ENCODE measurements at places on chromosomes 13 and 19. TPM values are rescaled to one million over a fixed set of nuclear protein-coding genes. Genes with fewer than 3 reads are reported as not detected.
A peak's percentile ranks its signal among the peaks of the same experiment; 100 is the strongest.

- DNase-seq: no peak
Measured at GRCh38 chr19:56156768-56157167, 15.7 kb downstream of the ZNF444 start.

DNA sequence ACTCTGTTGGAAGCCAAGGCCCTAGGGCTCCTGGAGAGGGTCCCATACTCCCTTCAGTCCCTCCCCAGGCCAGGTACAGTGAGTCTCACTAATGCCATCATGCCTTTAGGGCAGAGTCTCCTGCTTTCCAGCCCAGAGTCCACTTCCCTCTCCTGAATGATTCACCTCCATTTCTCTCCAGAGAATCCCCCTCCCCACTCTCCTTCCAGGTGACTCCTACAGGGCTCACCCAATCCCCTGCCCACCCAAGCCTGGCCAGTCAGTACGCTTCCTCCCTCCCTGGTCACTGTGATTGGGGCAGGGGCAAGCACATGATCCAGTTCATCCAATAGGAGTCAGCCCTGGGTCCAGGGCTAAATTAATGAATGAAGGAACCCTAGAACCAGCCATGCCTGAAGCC, 35.0 kb upstream of the PNMA8B start:
- peak; percentile 79 for DNase-seq

Gene TINCR
- total RNA-seq: 0.28 TPM

DNA sequence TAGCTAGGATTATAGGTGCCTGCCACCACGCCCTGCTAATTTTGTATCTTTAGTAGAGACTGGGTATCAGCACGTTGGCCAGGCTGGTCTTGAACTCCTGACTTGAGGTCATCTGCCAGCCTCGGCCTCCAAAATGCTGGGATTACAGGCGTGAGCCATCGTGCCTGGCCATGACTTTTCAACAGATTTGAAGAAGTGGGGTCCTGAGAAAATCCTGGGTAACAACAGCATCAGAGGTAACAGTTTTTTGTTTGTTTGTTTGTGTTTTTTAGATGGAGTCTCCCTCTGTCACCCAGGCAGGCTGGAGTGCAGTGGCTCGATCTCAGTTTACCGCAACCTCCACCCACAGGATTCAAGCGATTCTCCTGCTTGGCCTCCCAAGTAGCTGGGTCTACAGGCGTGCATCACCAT, 3.7 kb downstream of the JUNB start:
- DNase-seq: no peak

Gene FXYD1
- total RNA-seq: 6.1 TPM

All from H7 (cell line).